A549 (cell line): ENCODE measurements at places on chromosomes 16 and 17. TPM values are rescaled to one million over a fixed set of nuclear protein-coding genes. Genes with fewer than 3 reads are reported as not detected.

The LLGL2 gene
- 32.6 to 38.2 TPM (median 35.0 TPM) in 3 replicates for polyA plus RNA-seq

The C16orf90 gene
- polyA plus RNA-seq = not detected in 3 replicates

The TP53TG3C gene
- 0.20 to 0.45 TPM (median 0.43 TPM) in 3 replicates for polyA plus RNA-seq

The TEX14 gene
- 0.03 to 0.08 TPM (median 0.04 TPM) in 3 replicates for polyA plus RNA-seq

The CACNG5 gene
- polyA plus RNA-seq = 0.07 to 0.09 TPM in 2 of 3 replicates, not detected in the other

The MYO15A gene
- 0.07 to 0.36 TPM (median 0.26 TPM) in 3 replicates for polyA plus RNA-seq

The LYZL6 gene
- not detected in 3 replicates for polyA plus RNA-seq

The OSGIN1 gene
- 37.6 to 49.1 TPM (median 39.1 TPM) in 3 replicates for polyA plus RNA-seq

The ATP1B2 gene
- polyA plus RNA-seq = 0.05 to 0.26 TPM (median 0.10 TPM) in 3 replicates

The TAT gene
- polyA plus RNA-seq = 0.03 to 0.06 TPM (median 0.05 TPM) in 3 replicates

The TMIGD1 gene
- polyA plus RNA-seq = not detected in 3 replicates

The EME1 gene
- polyA plus RNA-seq = 21.9 to 24.3 TPM (median 23.9 TPM) in 3 replicates

The EFNB3 gene
- 0.96 to 1.9 TPM (median 1.7 TPM) in 3 replicates for polyA plus RNA-seq

The CPNE7 gene
- 42.8 to 55.2 TPM (median 45.2 TPM) in 3 replicates for polyA plus RNA-seq

The NDE1 gene
- polyA plus RNA-seq = 25.8 to 27.6 TPM (median 26.4 TPM) in 3 replicates

The LRRC45 gene
- 19.1 to 24.5 TPM (median 21.6 TPM) in 3 replicates for polyA plus RNA-seq

The KRT20 gene
- polyA plus RNA-seq = not detected in 3 replicates

The CHD9NB gene
- polyA plus RNA-seq = 2.8 to 3.4 TPM (median 3.0 TPM) in 3 replicates

The MCRIP2 gene
- 20.3 to 21.3 TPM (median 21.3 TPM) in 3 replicates for polyA plus RNA-seq

The EPX gene
- not detected in 3 replicates for polyA plus RNA-seq

The ACSM2A gene
- not detected in 3 replicates for polyA plus RNA-seq

The SGCA gene
- polyA plus RNA-seq = 1.5 to 3.4 TPM (median 1.9 TPM) in 3 replicates

The CDK5R1 gene
- polyA plus RNA-seq = 2.4 to 3.0 TPM (median 2.8 TPM) in 3 replicates

The CCL4 gene
- polyA plus RNA-seq = not detected in 3 replicates

The TBC1D26 gene
- 0.07 to 0.18 TPM (median 0.08 TPM) in 3 replicates for polyA plus RNA-seq

The PRSS22 gene
- 0.10 to 0.33 TPM in 2 of 3 replicates, not detected in the other for polyA plus RNA-seq

The CCL1 gene
- polyA plus RNA-seq = not detected in 3 replicates

The KRTAP17-1 gene
- not detected in 3 replicates for polyA plus RNA-seq

The SLC13A2 gene
- not detected in 3 replicates for polyA plus RNA-seq

The PARN gene
- 40.0 to 41.6 TPM (median 40.8 TPM) in 3 replicates for polyA plus RNA-seq

The APOBR gene
- 0.05 to 0.08 TPM (median 0.07 TPM) in 3 replicates for polyA plus RNA-seq
